ENCODE measurements at places on chromosomes 1 and 21.

- DNase-seq, result no peak
These were observed 2.7 kb downstream of the ARHGEF11 start for GRCh38 chr1:157042846-157043245.

- DNase-seq, result no peak
These were observed 61.6 kb downstream of the KLHDC7A start for GRCh38 chr1:18542351-18542750.

DNA sequence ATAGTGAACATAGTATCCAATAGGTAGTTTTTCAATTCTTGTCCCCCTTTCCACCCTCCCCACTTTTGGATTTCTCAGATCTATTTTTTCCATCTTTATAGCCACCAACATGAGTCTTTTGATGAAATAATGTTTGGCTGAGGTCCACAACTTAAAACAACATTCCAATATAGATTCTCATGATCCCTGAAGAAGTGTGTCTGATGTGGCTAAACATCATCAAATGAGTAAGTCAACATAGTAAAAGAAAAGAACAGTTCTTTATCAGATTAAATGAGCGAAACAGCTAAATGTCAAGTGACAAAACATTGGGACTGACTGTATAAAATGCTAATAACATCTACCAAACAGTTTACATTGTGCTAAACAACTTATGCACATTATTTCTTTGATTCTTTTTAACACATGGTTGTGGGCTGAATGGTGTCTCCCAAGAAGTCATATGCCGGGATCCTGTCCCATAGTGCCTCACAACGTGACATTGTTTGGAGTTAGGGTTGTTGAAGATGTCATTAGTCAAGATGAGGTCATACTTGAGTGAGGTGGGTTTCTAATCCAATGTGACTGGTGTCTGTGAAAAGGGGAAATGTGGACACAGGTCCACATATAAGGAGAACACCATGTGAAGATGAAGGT lies 453.6 kb downstream of the LTN1 start:
- DNase-seq, result no peak

GRCh38 chr1:47791879-47792608 lies 205.1 kb downstream of the TRABD2B start:
- no peak for DNase-seq

DNA sequence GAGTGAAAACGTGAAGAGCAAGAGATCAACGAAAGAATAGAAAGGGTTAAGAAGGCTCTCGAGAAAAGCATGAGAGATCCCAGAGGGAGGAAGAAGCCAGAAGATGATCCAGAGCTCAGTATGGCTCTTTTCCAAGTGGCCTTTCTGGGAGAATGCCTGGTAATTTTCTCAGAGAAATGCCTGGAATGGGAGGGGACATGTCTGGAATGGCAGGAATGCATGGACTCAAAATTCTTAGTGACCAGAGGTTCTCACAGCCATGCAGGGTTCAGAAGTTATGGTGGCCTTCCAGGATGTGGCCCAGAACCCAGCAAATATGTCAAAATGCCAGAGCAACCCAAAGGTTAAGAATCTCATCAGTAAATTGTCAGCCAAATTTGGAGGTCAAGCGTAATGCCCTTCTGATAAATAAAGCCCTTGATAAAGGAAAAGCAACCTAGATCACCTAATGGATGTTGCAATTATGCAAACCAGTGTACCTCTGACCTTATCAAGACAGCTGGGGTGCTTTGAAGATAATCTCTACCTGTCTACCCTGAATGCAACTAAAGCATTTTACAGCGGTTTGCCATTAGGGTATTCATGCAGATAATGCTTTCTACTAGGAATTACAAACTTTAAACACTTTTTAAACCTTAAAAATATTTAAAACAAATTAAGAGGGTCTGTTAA lies 53.1 kb downstream of the NBPF6 start:
- DNase-seq, result no peak

DNA sequence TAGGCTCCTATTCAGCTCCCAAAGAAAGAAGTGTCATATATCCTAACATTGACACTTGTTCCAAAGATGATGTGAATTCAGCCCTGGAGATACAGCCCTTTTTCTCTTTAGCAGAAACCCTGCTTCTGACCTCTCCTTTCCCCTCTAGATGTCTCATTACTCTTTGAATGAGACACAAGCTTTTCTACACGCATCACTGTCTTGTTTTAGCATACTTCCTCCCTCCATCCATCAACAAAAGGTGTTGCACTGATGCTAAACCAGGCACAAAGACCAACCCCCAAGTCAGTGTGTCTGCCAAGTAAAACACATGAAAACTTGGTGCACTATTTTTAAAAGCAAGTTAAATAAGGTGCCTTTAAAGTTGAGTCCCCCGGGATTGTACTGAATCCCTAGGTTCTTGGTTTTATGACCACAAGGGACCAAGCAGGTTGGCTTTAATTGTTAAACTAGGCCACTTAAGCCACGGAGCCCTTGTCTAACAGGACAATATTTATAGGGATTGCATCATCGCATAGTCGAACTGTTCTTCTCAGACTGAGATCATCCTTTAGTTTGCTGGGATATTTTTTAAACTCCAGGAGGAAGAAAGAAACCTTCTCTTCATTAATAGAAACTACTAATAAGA lies 101.0 kb upstream of the GUCA2B start:
- no peak for DNase-seq

DNA sequence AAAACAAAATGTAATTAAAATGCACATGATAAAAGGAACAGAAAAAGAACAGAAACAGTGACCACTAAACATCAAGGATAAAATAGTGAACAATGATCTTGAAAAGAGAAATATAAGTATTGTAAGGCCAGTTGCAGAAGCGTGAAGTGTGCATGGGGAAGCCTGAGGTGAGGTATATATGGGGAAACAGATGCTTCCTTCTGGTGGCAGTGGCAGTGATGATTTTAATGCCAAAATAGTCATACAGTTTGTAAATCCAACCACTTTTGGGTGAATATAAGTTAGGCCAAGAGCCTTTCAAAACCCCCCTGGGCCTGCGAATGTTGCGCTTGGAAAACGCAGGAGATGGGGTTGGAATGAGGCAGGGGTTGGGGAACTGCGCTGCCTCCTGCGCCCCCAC lies 27.3 kb downstream of the TTC3 start:
- no peak for DNase-seq

GRCh38 chr1:36934061-36934460 lies 100.3 kb downstream of the GRIK3 start:
- no peak for DNase-seq

GRCh38 chr1:7555391-7556185 lies 215.5 kb upstream of the VAMP3 start:
- DNase-seq, result no peak

DNA sequence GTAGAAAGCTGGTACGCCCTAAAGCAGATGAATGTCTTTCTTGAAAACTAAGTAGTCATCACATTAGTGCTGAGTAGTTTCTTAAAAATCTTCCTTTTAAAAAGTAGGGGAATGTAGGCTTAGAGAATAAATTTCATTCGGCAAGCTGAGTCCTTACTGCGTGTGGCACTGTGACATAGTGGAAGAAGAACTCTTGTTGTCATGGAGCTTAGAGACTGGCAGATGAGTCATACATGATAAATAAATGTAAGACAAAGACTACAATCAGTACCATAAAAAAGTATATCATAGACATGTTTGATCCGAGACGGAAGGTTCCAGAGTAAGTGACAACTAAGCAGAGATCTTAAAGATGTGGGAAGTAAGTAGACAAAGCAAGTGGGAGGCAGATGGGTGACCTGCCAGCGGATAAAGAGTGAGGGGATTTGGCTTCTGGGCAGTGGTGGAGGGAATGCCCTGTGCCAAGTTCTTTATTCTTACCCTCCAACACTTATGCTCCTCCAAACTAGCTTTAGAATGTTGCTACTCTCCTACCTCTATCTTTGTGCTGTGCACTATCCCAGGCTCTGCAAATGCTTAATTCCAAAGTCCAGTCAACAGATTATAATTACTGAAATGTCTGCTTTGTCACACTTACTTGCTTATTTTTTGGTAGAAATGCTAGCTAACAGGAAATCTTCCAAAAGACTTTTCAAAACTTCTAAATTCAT lies 608.5 kb upstream of the USP24 start:
- DNase-seq, result no peak
